ENCODE measurements at places on chromosomes 3 and 15.

DNA sequence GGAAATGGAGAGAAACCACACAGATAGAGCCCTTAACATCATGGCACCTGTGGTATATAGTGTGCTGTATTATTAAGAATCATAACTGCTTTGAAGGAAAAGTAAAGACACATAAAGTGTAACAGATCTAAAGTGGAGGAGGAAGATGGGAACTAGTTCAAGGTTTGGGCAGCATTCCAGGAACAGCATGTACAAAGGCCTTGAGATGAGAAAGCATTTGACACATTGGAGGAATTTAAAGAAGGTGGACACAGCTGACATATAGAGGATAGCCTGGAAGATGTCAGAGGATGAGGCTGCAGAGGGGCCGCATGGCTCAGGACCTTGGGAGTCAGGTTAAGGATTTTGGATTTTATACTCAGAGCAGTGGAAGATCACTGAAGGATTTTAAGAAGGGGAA is 39.0 kb downstream of the LRTM1 start:
- no peak for DNase-seq

DNA sequence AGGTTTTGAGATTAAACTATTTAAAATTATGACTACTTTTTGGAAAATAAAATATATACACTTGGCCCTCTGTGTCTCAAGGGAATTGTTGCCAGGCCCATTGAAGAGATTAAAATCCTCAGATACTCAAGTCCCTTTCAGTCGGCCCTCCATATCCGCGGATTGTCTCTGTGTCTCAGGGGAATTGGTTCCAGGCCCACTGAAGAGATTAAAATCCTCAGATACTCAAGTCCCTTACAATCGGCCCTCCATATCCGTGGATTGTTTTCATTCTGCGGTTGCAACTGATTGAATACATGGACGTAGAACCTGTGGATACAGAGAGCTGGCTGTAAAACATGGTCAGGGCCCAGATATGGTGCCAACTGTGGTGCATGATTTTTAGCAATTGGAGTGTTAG is 15.7 kb upstream of the LRCH3 start:
- no peak for DNase-seq

DNA sequence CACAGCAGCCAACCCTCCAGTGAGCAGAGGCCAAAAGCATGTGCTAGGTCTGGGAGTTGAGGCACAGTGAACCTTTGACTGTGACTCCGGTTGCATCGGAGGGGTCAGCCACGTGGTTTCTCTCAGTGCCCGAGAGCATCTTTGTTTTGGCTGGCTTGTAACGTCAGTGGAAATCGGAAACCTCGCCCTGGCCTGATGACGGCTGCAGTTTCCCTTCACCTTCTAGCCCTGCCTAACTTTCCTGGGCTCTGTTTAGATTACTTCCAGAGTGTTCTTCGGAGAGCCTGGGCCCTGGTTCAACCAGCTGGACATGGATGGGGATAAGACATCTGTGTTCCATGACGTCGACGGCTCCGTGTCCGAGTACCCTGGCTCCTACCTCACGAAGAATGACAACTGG is 56.6 kb downstream of the MESD start:
- DNase-seq: no peak

DNA sequence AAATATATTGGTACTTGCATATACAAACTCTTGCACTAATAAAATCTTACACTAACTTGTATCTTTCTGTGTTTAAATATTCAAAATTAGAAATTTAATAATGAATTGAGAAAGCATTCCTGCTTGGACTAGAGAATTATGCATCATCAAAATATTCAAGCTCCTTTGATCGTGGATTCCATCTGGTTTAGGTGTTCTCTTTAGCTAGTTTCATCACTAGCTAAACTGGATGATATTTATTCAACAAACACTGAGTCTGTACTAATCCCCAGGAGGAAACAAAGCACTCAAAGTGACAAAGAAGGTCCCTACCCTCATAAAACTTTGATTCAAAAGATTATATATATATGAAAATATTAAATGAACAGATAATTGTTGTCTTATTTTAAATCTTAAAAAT is 1360.9 kb upstream of the ALCAM start:
- no peak for DNase-seq

GRCh38 chr3:120093119-120093910 is 932 bp downstream of the GSK3B start:
- DNase-seq: peak; percentile 23

- no peak for DNase-seq
Observed at GRCh38 chr3:132174500-132174899, 139.7 kb upstream of the CPNE4 start.

DNA sequence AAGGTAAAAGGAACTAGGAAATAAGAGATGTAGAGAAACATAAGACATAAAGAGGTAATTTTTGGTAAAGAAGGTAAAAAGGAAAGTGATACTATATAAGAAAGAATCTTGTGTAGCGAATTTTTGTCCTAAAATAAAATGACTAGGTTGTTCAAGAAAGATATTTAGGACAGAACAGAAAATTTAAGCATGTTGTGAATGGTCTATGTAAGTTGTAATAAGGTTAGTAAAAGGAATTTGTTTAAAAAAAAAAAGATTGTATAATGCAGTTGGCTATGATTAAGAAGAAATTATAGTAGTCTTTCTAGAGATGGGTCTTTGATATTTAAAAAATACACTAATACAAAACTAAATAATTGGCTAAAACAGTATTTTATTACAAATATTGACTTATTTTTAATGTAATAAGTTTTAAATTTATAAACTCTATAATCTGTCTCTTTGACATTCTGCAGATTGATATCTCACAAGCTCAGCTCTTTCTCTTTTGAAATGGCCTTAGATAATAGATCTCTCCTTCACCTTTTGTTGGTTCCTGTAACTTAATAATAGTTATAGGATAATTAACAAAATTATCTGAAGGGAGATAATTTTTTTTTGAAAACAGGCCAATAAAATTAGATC is 3.7 kb upstream of the SLC41A3 start:
- no peak for DNase-seq

GRCh38 chr3:112293368-112294321 is at the start of gene SLC9C1:
TSS of gene SLC9C1 (minus strand) at chr3:112294216. CDS start at chr3:112286791, 7,425 bp downstream.
- peak; percentile 69 for DNase-seq

- DNase-seq: no peak
Observed at GRCh38 chr3:45991341-45991740, 4.3 kb downstream of the FYCO1 start.

- no peak for DNase-seq
Observed at GRCh38 chr15:60065951-60066350, 61.8 kb downstream of the FOXB1 start.

- DNase-seq: no peak
Observed at GRCh38 chr3:122969585-122970469, 57.7 kb downstream of the SEMA5B start.

- DNase-seq: no peak
Observed at GRCh38 chr15:26020871-26021270, 157.7 kb upstream of the ATP10A start.

DNA sequence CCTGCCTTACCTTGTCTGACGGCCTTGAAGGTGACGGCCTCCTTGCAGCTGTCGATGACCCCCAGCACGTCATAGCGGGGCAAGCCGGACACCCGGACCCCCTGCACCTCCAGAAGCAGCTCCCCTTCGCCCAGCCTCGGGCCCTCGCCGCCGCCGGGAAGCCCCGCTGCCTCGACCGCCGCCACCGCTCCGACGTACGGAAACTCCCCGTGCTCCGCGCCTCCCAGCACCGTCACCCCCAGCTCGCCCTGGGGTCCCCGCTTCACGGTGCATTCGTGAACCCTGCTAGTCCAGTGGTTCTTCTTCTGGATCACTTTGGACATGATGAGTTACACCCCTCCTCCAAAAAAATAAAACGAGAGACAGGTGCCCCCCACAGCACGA is 740 bp downstream of the MAGI1 start:
- DNase-seq: no peak

- no peak for DNase-seq
Observed at GRCh38 chr3:134260987-134261386, 10.3 kb upstream of the RYK start.

GRCh38 chr3:62131620-62132019 is 241.7 kb downstream of the FEZF2 start:
- no peak for DNase-seq

DNA sequence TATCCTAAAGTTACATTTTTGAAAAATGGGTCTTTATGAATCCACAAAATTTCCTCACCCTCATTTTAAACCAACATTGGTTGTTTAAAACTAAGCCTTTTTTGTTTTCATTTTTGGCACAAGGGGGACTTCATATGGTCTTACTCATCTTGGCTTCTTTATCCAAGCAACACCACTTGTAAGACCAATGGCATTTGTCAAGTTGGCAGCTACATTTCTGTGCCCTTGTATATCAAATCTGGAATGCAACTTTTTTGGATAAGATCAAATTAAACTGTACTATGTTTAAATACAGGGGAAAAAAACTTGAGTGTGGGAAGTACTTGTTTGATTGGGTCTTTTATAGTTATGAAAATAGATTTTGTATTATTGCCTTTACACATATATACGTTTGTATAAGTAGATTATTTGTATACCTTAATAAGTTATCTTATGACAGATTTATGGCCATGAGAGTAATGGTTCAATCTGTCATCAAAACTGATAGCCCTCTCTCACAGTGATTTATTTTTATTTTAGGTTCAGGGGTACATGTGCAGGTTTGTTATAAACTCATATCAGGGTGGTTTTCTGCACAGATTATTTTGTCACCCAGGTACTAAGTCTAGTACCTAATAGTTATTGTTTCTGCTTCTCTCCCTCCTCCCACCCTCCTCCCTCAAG is 43.4 kb downstream of the GPR160 start:
- no peak for DNase-seq

DNA sequence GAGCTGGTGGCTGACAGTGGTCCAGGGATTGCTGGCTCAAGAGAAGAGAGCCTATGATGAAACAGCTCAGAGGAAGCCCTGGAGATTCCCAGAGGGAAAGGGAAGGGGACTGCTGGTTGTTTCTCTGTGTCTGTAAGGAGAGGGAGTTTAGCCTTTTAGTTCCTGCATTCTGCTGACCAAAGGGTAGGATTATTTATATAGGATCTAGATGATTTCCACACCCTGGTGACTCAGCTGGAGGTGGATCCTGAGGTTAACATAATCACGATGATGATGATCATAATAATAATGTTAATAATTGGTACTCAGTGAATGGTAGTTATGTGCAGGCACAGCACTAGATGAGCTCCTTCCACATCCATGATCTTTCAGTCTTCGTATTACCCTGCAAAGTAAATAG is 144.9 kb downstream of the EPHB1 start:
- DNase-seq: no peak

DNA sequence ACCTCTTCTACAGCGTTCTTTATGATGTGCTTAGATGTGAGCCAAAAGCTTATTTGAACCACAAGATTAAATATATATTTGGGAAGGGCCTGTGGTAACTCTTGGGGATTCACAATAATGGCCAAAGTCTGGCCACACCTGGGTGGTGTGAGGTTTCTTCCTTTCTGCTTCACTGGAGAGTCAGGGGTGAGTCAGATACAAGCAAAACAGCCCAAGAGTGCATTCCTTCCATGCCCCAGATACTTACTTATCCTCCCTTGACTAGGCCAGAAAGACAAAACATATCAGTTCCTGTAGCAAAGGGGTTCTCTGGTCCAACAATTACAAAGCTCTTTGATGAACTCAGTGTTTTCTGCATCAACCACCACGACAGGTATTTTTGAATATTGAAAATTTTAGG is 941 bp downstream of the ZBED2 start:
- DNase-seq: no peak

DNA sequence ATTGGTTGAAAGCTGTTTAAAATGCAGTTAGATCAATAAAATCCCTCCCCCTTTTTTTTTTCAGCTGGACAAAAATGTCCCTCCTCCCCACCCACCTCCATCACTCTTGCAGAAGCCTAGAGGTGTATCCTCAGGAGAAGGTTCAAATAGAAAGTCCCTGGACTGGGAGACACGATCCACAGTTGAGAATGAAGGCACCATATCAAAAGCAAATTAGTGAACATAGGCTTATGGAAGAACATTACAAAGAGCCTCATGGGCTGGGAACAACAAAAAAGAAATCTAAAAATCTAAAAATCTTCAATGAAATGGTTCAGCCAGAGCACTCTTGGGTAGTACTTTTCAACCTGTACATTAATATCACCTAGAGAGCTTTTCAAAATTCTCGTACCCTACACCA is 46.2 kb downstream of the GHSR start:
- no peak for DNase-seq

DNA sequence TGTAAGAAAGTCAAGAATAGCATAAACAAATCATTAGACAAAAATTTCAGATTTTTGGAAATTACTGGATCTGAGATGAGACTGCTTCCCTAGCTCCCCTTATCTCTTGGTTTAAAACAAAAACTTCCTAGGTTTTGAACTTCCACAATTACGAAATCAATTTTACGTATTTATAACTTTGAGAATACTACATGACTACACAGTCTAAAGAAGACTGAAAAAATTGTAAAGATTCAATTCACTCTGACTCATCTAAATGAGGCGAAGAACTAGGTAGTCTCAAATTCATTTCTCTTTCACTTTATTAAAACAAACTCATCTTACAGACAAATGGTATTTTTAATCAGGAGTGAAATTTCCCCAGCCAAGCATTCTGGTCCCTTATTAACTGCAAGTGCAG is 10.3 kb downstream of the CCDC54 start:
- no peak for DNase-seq

GRCh38 chr3:170021083-170021482 is 16.7 kb upstream of the GPR160 start:
- no peak for DNase-seq

GRCh38 chr3:45066109-45066801 is 40.2 kb downstream of the CLEC3B start:
- no peak for DNase-seq

DNA sequence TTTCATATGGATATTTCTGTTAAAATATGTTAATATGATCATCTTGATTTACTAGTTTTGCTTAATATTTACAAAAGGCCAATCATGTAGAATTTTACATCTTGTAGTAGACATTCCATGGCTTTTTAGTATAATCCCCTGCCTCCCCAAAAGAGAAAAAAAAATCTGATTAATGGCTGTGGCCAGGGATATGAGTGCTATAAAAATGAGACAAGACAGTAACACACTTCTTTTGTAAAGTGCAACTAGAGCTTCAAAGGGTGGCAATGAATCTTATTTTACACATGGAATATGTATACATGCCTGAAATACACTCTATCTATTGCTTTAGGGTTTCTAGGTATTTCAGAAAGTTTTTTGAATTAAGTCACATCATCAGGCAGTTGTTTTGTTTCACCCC is 112.2 kb upstream of the NANOGP8 start:
- no peak for DNase-seq

GRCh38 chr15:85743392-85744055 is 51.2 kb downstream of the KLHL25 start:
- no peak for DNase-seq

DNA sequence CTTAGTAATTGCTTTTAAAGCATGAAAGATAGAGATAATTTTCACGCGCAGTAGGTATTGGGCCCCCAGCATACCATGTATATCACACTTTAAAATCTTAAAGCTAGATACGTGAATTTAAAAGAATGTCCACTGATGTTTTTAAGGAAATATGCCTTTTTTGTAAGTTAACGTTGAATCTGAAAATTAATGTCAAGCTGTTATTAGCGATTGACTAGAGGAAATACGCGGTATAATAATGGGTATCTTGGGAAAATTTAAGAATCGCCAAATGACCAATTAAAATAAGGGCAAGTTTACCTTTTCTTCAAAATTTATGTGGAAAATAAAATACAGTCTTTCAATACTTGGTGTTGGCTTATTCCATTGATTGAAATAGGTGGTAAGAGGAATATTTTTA is 13.3 kb upstream of the CHD2 start:
- peak; percentile 9 for DNase-seq

GRCh38 chr15:89107984-89108383 is 19.7 kb downstream of the ABHD2 start:
- DNase-seq: no peak
